KBM-7 (cell line): ENCODE measurements at places on chromosomes 16 and 17.

GRCh38 chr16:84281074-84281473 is 13.6 kb upstream of the WFDC1 start:
- DNase-seq: peak; percentile 18

- DNase-seq: no peak
Measured at GRCh38 chr16:19882186-19882585, 2.5 kb downstream of the GPRC5B start.

GRCh38 chr17:61255647-61256046 is 144.0 kb upstream of the TBX2 start:
- DNase-seq: no peak

DNA sequence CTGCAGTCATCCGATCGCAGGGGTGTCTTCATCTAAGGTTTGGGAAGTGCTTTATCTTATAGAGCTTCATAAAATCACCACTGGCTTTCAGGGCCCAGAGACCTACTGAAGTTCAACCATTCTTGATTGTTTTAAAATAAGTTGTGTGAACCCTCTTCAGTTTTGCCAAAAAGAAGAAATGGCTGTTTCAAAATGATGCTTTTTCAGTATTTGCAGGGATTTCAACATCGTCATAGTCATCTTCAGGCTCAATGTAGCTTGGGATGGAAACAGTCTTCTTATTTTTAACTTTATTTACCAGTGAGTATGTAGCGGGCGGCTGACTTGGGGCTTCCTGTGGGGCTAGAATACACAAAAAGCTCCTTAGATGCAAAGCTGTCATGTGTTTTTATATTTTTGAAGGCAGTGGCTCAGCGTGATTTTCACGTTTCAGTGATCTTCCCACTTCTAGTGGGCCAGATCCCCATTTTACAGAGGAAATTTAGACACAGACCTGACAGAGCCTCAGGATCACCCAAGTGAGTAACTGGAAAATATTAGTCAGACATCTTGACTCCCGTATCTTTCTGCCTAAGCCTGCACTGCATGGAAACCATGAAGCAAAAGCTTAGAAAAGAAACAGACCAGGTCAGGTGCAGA is 19.1 kb upstream of the ZNF594 start:
- DNase-seq: no peak

DNA sequence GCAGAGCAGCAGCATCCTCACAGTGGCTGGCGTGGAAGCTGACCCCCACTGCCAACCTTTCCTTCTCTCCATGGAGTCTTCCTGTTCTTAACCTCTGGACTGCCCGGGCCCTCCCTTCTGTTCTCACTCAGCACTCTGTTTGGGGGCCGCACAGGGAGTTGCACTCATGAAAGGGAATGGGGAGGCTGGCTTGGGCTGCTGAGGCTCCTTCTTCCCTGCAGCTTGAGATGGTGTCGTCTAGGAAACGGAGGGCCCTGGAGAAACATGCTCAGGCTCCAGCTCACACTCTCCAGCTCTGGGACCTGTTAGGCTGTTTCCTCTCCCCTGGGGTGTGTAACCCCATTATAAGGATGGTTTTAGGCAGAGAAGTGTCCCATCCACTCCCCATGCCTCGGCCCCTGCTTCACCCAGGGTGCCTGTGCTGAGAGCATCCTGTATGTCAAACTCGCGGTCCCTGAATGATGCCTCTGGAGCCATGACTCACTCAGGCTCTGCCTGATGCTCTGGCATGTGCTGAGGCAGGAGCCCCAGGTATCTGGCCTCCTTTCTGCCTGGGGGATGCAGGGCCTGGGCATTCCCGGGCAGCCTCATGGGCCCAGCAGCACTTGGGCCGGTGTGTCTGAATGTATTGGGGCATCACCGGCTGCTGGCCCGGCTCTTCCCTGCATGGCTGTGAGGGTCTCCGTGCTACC is 18.9 kb downstream of the TMEM94 start:
- DNase-seq: no peak

GRCh38 chr17:46154151-46154816 is 38.9 kb downstream of the KANSL1 start:
- peak; percentile 50 for DNase-seq

DNA sequence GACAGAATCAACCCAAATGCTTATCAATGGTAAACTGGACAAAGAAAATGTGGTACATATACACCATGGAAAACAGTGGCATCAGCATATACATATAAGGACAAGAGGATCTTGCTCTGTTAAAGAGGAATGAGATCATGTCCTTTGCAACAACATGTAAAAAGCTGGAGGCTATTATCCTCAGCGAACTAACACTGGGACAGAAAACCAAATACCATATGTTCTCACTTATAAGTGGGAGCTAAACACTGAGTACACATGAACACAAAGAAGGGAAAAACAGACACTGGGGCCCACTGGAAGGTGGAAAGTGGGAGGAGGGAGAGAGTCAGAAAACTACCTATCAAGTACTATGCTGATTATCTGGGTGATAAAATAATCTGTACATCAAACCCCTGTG is 447.3 kb upstream of the MAF start:
- DNase-seq: no peak

GRCh38 chr17:44350733-44351226 is 5.7 kb downstream of the GRN start:
- peak; percentile 82 for DNase-seq

GRCh38 chr17:12391468-12391867 is 274.2 kb upstream of the MYOCD start:
- DNase-seq: no peak
